ENCODE measurements at places on chromosomes 4 and X.

- DNase-seq, result no peak
Observed at GRCh38 chr4:87716371-87717265, 66.5 kb downstream of the DMP1 start.

- DNase-seq, result no peak
Observed at GRCh38 chr4:40388239-40388638, 53.1 kb downstream of the CHRNA9 start.

GRCh38 chr4:55074386-55074785 is 51.0 kb downstream of the KDR start:
- DNase-seq, result no peak

DNA sequence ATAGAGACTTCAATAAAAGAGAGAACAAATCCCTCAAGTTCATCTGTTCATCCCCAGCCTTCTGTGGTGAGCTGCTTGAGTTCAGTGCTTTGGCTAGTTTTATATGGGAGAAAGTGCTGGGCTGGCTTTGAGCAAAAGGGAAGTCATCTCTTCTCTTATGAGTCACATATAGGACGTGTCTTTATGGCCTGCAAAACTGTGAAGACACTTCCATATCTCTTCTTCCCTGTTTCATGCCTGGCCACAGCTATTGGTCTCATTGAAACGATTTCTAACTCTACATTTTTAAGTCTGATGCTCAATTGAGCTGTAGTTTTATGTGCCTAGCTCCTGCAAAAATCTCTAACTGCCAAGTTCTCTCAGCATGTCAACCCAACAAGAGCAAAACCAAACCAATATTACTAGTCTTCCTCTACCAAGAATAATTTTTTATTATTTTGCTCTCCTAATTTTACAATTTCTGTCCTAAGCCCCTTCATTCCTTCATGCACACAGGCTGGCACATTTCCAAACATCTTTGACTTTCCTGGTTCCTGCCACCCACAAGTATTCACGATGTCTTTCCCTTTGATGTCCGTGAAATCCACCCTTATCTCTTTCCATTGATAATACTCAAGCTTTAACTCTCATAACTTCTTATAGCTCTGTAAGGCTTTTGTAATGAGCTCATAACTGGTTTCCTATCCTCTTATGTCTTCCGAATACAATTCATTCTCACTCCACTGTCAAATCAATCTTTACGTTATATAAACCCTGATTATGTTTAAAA is 165.3 kb downstream of the BTC start:
- DNase-seq, result peak; percentile 77
